Renal cortical epithelial cell (primary cell): ENCODE measurements at places on chromosomes 2 and 18. TPM values are rescaled to one million over a fixed set of nuclear protein-coding genes. Genes with fewer than 3 reads are reported as not detected.

- peak; percentile 81 for DNase-seq
Observed at GRCh38 chr2:34486965-34487364, 887.9 kb upstream of the FAM98A start.

Gene CRYGD
- total RNA-seq, result not detected in 2 replicates

DNA sequence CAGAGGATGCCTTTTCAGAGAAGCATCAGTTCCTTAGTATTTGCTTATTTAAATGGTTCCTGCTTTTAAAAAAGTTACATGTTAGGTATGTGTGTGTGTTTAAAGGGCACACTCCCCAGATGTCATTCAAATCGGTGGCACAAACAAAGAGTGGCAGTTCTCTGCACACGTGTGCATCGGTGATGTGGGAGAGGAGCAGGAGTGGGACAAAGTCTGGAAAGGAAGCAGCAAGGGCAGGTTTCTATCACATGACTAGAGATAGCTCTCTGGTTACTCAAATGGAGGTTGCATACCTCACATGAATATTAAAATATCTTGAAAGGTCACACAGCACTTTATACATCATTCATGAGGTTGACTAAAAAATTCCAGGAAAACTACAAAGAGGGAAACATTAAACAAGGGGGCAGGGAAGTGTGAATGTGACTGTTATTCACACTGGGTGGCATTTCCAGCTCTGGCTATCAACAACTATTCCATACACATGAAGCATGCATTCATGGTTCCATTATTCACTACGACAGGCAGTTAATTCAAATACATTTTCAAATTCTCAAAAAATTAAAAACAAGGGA is 64.7 kb downstream of the SEPTIN10 start:
- DNase-seq, result peak; percentile 83

Gene BOLL
- total RNA-seq, result not detected in 2 replicates

DNA sequence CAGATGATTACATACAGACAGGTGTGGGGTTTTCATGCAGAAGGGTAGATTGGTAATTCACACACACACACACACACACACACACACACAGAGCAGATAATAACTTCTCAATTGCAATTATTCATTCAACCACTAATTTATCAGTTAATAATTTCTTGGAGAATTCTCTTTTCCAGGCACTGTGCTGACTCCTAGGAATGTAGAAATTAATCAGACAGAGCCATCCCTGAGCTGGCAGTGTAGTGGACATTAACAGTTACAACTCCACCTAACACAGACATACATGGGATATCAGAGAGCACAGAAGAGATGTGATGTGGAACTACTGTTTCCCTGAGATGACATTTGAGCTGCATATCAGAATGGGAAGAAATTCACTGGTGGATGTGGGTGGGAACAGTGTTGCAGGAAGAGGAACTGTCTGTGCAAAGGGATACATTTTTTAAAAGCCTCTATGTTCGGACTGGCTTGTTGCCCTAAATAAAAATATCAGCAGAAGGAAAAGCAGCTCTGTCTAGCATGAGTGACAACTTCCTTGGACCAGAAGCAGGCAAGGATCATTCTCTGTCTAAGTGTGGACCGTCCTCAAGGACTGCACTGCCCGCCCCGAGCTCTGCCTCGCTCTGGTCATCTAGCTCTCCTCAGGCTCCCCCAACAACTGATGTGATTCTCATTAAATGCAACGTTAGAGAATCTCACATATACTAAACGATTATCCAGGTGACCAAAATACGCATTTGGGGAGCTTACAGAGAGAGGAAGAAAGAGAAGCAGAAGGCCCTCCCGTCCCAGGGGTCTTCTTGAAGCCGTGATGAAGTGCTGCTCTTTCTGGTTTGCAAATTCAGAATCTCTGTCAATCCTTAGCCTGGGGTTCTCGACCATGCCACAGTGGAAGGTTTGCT is 173.4 kb upstream of the TRIB2 start:
- peak; percentile 40 for DNase-seq

Gene RGPD4
- under 0.01 TPM in 1 of 2 replicates, not detected in the other for total RNA-seq
